ENCODE measurements at places on chromosomes 1 and 21.
A peak's percentile ranks its signal among the peaks of the same experiment; 100 is the strongest.

GRCh38 chr1:201742955-201743805 lies 85.8 kb upstream of the IPO9 start:
- no peak for DNase-seq

DNA sequence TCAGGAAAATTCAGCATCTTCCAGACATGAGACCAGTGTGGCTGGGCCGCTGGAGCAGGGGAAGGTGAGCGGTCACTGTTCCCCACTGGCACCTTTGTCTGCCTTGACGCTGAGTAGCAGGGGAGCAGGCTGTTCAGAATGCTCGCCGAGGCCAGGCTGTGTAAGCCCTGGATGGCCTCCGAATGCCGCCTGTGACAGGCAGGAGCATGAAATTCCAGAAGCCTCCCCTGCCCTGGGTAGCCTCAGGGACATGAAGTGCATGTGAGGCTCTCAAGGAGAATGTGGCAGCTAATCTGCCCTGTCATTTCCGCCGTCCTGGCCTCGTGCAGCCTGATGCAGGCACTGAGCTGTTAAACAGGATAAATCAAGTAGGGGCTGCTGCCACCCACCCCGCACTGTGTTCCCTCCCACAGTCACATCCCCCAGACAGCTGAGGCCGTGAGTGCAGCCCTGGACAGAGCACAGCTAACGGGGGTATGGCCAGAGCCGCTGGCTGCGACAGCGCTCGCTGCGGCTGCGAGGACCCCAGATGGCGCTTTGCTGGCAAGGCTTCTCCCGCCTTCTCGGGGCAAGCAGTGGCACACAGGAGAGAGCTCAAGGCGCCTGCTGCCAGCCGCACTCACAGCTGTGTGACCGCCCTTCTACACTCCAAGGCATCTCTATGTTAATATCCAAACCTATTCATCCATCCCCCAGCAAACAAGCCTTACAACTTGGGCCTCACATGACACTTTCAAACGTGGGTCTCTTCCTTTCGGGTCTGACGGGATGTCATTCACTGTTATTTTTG lies 105.0 kb upstream of the COL6A1 start:
- no peak for DNase-seq

DNA sequence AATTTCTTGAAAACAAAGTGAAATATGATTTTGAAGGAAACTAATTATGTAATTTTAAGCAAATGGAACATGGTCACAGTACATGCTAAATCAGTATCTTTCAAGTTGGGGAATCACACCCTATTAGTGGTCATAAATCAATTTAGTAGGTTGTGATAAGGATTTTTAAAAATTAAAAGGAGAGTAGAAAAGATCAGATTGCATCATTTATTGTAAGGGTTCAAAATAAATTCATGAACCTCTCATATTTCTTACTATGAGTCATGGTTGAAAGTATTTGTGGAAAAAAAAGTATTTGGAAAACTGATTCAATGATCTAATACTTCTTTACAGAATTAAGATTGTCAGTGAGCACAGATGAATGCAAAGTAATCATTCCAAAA lies 14.6 kb downstream of the ADSS2 start:
- no peak for DNase-seq

DNA sequence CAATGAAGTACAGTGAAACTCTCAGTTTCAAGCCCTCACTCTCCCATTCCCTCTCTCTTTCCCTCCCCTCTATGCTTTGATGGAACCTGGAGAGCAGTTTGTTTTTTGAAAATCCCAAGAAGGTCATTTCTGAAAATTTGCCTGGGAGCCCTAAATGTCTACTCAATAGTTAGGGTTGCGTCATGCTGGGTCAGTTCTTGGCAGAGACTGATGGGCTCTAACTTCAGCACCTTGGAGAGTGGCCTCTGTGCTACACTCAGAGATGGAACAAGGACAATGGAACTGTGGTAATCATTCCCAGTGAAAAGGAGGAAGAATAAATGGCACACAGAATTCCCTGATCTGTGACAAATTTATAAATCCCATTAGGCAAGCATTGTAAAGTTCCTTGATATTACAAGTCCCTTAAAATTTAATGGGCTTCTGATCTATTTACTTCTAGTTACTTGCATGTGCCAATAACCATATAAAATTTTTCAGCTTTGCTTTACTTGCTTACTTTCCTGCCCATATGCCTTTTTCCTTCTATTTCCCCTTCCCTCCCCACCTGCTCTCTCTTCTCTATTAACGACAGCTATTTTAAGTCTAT lies 182.9 kb upstream of the KCND3 start:
- DNase-seq: peak; percentile 47

DNA sequence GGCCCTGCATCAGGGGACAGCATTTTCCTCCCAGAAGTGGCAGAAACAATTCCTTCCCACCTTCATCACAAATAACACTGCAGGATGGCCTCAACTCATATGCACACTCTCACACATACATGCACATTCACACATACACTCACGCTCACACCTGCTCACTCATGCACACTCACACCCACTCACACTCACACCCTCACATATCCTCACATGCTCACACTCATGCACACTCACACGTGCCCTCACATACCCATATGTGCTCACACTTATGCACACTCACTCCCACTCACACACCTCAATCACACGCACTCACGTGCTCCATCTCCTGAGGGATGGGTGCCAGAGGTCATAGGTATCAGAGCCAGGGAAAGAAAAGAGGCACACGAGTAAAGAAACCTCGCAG lies 77.1 kb downstream of the NFASC start:
- DNase-seq: no peak

GRCh38 chr1:22290157-22290556 lies 147.3 kb upstream of the WNT4 start:
- no peak for DNase-seq

- no peak for DNase-seq
Measured at GRCh38 chr1:236888126-236888525, 93.0 kb downstream of the MTR start.

- DNase-seq: no peak
Measured at GRCh38 chr1:6897138-6897537, 111.9 kb downstream of the CAMTA1 start.

- DNase-seq: no peak
Measured at GRCh38 chr1:170318141-170318540, 172.4 kb downstream of the NTMT2 start.

- DNase-seq: no peak
Measured at GRCh38 chr1:55047611-55048010, 8.3 kb downstream of the PCSK9 start.

DNA sequence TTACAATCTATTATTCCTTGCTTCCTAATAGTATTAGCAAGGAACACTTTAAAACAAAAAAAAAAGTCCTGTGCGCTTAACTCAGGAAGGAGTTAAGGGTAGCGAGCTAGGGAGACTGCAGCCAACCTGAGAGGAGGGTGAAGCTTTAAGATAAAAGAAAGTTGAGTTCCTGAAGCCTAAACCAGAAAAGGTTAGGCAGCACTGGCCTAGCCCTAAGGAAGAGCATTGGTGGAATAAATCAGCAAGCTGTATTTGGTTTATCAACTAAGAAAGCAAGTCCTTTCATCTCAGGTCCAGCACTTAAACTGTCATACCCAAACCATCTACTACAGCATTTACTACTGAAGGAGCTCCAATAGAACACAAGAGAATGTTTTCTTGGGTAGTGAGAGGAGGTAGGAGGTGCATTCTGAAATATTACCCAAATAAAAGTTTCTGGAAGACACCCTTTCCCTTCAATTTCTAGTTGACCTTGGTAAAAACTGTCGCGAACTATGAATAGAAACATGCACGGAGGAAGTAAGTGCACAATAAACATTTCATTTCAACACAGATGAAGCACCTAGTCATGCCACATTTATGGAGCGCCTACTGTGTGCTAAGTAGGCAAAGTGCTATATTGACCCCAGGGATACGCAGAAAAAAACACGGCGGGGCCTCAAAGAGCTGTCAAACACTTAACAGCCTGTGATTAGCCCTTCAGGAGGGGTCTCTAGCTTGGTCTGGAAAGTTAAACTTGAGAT lies 1.3 kb downstream of the GLRX2 start:
- no peak for DNase-seq

- DNase-seq: no peak
Measured at GRCh38 chr1:54743416-54744226, 20.7 kb downstream of the PARS2 start.

- no peak for DNase-seq
Measured at GRCh38 chr21:41566500-41567014, 58.6 kb upstream of the TMPRSS2 start.

GRCh38 chr1:162564762-162565218 lies 3.3 kb downstream of the UAP1 start:
- DNase-seq: no peak

GRCh38 chr1:244353551-244354091 lies 98.1 kb downstream of the ADSS2 start:
- DNase-seq: peak; percentile 42

GRCh38 chr21:38424305-38425019 lies 73.8 kb downstream of the ERG start:
- no peak for DNase-seq

DNA sequence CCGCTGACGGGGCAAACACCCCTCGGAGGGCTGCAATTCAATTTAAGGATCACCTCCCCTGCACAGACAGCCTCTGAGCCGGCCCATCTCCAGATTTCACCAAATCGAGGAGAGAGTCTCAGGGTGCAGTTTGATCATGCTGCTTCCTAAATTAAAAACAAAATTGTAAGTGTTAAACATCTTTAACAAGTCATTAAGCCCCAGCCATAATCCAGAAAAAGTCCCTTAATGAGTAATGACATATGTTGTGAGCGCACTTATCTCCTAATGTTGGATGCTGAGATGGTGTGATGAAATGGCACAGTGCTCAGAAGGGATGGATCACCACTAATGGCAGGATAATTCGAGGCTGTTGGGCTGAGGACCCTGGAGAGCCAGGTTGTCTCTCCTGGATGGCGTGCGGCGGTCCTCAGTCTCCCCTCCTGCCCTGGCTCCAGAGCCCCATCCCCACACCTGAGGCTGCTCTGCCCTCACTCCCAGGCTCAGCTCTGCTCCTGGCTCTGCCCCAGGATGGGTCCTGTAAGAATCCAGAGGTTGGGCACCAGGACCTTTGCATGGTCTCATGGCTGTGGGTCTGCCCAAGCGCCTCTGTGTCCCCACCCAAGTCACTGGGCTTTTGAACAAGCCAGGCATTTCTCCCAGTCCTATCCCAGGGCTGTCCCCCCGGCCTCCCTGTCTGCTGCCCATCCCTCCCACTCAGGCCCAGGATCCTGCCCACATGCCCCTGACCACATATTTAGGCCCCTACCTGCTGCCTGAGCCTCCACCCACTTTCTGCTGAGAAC lies 224.4 kb upstream of the POU3F1 start:
- DNase-seq: no peak

- DNase-seq: peak; percentile 5
Measured at GRCh38 chr1:16615253-16616252, 2.2 kb upstream of the NBPF1 start.

DNA sequence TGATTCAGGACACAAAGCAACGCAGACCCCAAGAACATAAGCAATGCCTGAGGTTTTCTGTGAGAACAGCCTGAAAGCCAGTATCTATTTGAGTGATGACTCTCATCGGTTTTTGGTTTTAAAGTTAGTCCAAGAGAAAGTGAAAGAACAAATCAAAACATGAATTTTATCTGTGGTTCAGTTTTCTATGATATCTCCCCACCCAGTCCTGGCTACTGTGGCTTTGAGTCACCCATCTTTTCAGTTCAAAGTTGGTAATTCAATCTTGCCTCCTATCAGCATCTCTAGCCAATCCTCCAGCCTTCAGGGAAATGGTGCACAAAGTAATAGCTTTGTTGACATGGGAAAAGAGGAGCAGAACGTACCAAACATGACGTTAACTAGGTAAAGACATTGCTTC lies 40.5 kb upstream of the KRTAP19-8 start:
- no peak for DNase-seq
